ENCODE measurements at places on chromosomes 7 and 10. TPM values are rescaled to one million over a fixed set of nuclear protein-coding genes. Genes with fewer than 3 reads are reported as not detected.

SSC4D gene
- polyA plus RNA-seq, result 0.85 TPM

ST8SIA6 gene
- polyA plus RNA-seq, result 0.71 TPM

WBP1L gene
- polyA plus RNA-seq, result 44.8 TPM

MTG1 gene
- 47.4 TPM for polyA plus RNA-seq

STOX1 gene
- polyA plus RNA-seq, result 2.3 TPM

MBL2 gene
- polyA plus RNA-seq, result not detected

Measured in hindlimb muscle (tissue), 1 donor.